Activated CD4-positive, alpha-beta memory T cell treated with anti-CD3 and anti-CD28 coated beads, Interleukin-2, amount 10 ng/mL, durations not matched to agents 7 days and 5 days (primary cell): ENCODE measurements at places on chromosomes 16 and 17. TPM values are rescaled to one million over a fixed set of nuclear protein-coding genes. Genes with fewer than 3 reads are reported as not detected.

MLYCD gene
- total RNA-seq = 3.5 TPM

C1QTNF8 gene
- total RNA-seq = not detected

PIRT gene
- not detected for total RNA-seq

GRCh38 chr17:78124081-78124835, 4.3 kb downstream of the TMC6 start:
- no peak for DNase-seq

- DNase-seq = no peak
Measured at GRCh38 chr17:78986048-78986648, 6.4 kb upstream of the LGALS3BP start.

- no peak for DNase-seq
Measured at GRCh38 chr16:29678691-29679267, at the start of gene QPRT. Gene QPRT (plus strand): TSS chr16:29679180. CDS start chr16:29679198, 18 bp downstream.
